ENCODE measurements at places on chromosomes 1 and 21.

DNA sequence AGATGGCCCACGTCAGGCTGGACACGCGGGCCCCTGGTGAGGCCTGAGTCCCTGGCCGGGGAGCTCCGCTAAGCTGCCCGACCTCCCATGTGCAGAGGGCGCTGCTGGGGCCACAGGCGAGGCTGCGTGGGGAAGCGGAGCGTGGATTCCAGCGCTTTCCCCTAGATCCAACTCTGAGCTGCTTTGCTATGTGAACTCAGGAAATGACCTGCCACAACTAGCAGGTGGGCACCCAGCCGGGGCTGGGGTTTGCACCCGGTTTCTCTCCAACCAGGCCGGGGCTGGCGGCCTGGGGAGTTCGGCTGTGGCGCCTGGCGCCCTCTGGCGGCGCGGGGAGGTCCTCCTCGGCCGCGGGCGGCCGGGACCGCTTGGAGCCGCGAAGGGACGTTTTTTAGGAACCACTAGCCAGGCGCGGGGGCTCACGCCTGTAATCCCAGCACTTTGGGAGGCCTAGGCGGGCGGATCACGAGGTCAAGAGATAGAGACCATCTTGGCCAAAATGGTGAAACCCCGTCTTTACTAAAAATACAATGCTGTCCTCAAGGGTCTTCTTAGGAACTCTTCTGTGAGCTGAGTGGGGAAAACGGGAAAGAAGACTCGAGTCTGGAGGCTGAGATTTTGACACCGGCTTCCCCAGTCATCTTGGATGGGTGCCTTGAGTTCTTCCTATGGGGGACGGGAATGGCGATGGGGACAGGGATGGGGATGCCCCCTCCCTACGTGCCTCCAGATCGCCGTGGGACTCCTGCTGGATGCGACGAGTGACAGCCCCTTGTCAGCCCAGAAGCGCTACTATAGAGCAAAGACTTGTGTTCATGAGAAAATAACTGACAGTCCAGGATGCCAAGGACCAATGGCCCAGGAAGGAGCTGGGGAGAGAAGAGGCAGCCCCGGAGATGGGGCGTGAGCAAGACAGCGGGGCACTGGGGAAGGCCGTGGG, 12.6 kb downstream of the PYCR2 start:
- DNase-seq, result peak; percentile 58

GRCh38 chr21:42143111-42143510, 72.0 kb downstream of the UMODL1 start:
- DNase-seq, result no peak

DNA sequence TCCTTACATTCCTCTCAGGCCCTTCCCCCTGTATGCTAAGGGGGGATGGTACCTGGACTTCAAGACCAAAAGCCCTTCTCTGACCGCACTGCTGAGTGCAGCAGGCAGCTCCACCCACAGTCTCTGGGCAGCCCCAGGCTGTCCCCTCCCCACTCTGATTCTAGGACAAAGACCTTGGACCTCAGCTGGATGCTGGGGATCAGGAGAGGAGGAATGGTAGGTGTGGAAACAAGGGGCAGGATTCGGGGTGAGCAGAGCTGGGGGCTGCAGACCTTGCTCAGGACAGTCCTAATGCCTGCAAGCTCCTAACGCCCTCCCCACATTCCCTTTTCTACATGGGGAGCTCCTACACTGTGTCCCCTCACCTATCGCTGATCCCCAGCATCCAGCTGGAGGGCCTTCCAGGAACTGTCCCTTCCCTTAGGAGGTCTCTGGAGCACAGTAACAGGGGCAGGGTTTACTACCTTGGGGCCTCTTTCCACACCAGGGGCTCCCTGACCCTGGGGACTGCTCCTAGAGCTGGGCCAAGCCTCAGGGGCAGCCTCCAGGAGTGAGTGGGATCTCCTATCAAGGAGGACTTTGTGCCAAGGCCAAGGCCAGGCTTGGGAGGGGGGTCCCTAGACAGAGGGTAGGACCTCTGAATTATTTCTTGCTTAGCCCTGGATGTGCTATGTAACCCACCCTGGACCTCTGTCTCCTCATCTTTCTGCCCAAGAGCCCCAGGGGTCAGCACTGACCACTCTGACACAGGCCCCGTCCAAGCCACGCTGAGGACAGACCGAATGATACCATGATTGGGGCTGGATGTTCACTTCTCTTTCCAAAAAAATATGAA, 5.6 kb downstream of the CLDN19 start:
- DNase-seq, result no peak

GRCh38 chr1:55604179-55604578, 389.0 kb upstream of the USP24 start:
- DNase-seq, result no peak

GRCh38 chr1:225889743-225890142, 797 bp upstream of the LEFTY1 start:
- no peak for DNase-seq

GRCh38 chr1:65065524-65066418, 82.2 kb upstream of the AK4 start:
- DNase-seq, result no peak

- no peak for DNase-seq
Measured at GRCh38 chr1:67204298-67204980, 38.2 kb downstream of the IL23R start.

DNA sequence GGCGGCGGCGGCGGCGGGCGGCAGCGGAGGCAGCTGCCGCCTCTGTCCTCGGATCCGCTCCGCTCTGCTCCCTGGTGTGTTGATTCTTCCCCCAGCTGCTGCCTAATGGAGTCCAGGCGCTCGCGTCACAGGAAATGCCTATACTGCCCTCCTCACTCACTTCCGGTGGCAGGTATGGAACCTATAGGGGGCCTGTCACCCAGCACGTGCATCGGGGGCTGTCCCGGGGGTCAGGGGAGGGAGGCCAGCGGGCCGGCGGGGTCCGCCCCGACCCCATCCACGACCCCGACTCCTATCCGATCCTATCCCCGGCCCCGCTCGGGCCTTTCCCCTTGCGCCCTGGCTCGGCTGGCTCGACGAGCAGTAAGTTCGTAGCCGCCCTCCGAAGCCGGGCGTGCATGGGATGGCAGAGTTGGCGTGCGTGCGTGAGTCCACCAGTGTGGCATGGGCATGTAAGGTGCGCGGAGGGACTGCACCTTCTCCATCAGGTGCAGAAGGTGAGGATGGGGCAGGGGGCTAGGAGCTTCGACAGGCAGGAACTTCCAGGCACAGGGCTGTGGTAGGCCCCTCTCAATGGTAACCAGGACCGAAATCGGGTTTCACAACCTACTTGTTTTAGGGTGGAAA, at the start of gene WDR26:
Gene WDR26, minus strand, starts transcription at position 107 of the 627 bp plus-strand sequence.
- peak; percentile 90 for DNase-seq

DNA sequence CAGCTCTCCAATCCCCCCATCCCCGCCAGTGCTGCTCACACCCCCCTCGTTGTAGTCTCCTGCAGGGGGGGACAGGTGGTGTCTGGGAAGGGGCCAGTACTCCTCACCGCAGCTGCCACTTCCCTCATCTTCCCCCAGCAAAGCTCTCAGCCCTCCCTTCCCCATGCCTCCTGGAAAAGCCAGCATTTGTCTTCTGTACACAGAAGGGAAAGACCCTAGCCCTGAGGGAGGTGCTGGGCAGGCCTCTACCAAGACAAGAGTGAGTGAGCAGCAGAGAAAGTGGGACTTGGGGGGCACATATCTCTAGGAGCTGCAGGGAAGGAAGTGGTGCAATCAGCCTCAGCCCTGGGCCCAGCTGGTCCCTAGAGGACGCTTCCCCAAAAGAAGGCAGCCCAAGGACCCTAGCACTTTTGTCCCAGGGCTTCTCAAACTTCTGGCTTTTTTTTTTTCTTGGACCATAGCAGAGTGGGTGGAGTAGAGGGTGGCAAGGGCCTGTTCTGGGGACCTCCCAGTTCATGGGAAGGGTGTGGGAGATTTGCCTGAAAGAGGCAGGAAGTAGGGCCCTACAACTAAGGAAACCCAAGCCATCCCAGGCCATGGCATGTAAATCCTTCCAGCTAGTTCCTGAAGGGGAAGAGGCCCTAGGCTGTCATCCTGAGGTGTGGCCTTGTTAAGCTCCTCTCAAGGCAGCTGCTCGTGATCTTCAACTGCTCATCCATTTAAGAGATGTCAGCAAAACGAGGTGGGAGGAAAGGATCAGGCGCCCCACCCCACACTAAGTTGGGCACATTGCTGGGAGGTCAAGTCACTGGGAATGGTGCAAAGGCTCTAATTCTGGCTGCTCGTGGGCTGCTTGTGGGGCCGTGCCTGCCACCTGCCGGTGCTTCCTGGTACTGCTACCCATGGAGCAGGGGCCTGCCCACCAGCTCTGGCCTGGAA, 12.6 kb downstream of the ZC3H12A start:
- peak; percentile 61 for DNase-seq

- no peak for DNase-seq
Measured at GRCh38 chr1:25999041-25999800, 1.4 kb upstream of the PAFAH2 start.

DNA sequence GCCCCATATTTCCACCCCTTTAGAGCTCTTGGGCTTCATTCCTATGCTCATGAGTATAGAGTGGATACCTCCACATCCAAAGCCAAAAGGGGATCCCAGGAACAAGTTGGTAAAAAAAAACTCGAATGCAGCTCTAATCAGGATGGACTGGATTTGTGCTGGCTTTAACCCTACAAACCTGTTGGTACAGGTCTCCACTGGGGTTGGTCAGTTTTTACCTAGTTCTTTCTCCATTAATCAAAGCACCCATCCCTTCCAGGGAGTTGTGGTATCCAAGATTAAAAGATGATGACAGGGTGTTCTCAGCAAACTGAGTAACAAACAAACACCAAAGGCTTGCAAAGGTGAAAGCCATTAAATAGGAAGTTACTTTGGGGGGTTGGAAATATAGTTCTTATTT, 5.9 kb upstream of the CRNN start:
- DNase-seq, result no peak

DNA sequence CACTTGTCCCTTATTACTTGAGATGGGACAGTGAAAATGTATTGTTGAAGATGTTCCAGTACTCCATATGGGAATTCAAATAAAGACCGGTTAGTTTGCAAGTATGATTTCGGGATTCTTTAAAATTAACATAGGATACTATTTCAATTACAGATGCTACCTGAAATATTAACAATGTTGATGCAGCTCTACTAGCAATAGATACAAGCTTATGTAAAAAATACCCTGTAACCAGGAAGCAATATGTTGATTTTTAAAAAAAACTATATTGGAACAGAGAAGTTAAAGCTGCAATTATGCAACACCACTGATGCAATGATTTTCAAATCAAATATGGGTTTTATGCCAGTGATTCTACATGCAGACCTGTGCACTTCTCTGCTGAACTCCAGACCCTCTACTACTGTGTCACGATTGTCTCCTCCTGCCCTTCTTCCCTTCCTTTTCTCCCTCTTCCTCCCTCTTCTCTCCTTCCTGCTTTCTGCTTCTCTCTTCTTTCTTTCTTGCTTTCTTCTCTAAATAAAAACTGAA, 179.2 kb downstream of the ATP6V1G3 start:
- DNase-seq, result no peak

DNA sequence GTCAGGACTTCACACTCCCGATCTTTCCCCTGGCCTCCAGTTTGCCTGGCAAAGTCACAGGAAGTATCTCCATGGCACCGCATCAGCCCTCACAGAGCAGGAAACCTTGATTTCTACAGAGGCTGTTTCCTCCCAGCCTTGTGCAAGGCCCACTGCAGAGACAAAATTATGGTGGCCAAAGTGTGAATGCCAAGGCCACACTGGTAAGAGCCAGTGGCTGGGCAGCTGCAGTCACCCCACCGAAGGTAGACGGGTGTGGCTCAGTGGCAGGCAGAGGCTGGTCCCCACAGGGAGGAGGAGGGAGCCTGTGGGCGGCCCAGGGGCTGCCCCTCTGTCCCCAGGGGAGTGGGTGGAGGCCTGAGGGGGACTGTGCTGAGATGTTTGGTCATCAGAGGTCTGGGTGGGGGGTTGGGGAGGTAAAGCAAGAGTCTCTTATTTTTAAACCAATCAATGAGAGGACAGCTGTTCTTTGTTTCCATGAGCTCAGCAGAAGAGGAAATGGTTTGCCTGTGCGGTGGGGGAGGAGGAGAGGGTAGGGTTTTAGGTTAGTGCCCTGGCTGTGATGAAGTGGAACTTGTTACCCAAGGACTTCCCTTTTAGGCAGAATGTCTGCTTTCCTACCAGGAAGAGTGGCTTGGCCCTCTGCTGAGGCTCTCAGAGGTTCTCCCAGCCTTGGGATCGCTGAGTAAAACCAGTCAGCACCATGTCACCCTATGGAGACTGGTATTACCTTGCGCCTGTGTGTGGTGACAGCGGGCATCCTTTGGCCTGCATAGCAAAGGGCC, 18.0 kb upstream of the BTG2 start:
- peak; percentile 83 for DNase-seq

GRCh38 chr1:54462597-54463258, 56.5 kb upstream of the SSBP3 start:
- DNase-seq, result no peak

- no peak for DNase-seq
Measured at GRCh38 chr1:165411396-165411795, 33.5 kb downstream of the RXRG start.

- DNase-seq, result no peak
Measured at GRCh38 chr1:36068866-36069265, 15.0 kb upstream of the TEKT2 start.

GRCh38 chr1:226611301-226611700, 62.7 kb downstream of the STUM start:
- no peak for DNase-seq

- no peak for DNase-seq
Measured at GRCh38 chr1:67945733-67946374, 104.6 kb downstream of the DIRAS3 start.

DNA sequence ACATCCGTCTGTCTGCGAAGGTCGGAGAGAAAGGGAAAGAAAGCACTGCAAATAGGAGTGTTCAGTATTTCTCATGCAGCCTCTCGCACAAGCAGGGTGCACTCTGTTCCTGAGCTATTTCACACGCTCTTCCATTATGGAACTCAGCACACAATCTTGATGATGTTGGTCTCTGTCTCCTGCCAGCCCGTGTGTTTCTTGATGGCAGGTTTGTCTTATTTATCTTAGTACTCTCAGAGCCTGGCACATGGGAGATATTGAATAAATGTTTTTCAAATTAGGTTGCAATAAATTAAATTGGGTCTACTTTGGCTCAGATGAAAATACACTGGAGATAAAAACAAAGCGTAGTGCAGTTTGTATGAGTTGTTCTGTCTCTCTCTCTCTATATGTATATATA, 134.9 kb upstream of the ETS2 start:
- DNase-seq, result no peak

DNA sequence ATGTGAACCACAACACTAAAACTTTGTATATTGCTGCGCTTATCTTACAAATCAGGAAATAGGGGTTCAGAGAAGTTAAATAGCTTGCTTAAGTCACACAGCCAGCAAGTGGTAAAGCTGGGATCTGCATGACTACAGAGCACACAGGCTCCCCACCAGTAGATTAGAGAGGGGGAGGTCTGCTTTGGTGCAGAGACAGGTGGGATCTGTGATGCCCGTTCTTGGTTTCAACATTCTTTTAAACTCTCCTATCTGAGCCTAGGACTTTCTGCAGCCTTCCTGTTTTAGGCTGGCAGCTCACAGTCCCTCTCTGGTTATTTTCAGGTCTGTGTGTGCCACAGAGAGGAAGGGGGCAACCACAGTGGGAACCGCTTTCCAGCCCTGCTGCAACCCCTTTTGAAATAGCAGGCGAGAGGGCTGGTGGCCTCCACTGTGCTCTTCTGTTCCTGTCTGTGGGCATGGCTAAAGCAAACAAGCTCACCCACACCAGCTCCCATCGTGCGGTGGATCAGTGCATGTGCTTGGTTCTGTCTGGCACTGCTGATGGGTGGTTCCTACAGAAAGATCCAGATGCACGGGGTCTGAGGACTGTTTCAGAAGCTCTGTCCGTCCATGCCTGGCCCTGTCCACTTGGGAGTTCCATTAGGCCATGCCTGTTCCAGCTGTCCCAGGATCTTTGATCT, 1.7 kb upstream of the IL6R start:
- DNase-seq, result no peak

- DNase-seq, result no peak
Measured at GRCh38 chr1:170668209-170669106, 4.5 kb downstream of the PRRX1 start.
